ENCODE measurements at places on chromosomes 7 and 10. TPM values are rescaled to one million over a fixed set of nuclear protein-coding genes. Genes with fewer than 3 reads are reported as not detected.

- peak overlapping the region; percentile 50 for H3K27ac ChIP-seq
- H3K36me3 ChIP-seq: no peaks in the 10 kb centered on the region
- peaks cover 61% of the 10 kb centered on the region for H3K27me3 ChIP-seq
These were observed 57.1 kb downstream of the AOC1 start for GRCh38 chr7:150909200-150909995.

DNA sequence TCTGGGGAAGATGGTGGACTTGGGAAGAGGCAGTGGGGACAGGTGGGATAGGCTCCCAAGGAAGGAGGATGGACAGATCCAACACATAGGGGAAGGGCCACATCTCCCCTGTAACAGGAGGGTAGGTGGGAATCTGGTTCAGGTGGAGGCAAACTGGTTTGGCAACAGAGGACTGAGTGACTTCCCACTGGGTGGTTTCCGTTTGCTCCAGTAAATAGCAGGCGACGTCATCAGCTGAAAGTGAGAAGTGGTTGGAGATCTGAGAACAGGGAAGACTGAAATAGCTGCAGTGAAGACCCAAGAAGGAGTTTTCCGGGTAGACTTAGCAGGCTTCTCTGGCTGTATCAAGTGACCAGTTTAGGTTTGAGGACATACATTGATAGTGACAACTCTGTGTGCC, 504.4 kb downstream of the GALNT17 start:
- DNase-seq: no peak
- no peaks in the 10 kb centered on the region for H3K36me3 ChIP-seq
- no peaks in the 10 kb centered on the region for H3K4me1 ChIP-seq
- H3K4me3 ChIP-seq: no peak overlapping the region
- no peak overlapping the region for H3K27ac ChIP-seq

DNA sequence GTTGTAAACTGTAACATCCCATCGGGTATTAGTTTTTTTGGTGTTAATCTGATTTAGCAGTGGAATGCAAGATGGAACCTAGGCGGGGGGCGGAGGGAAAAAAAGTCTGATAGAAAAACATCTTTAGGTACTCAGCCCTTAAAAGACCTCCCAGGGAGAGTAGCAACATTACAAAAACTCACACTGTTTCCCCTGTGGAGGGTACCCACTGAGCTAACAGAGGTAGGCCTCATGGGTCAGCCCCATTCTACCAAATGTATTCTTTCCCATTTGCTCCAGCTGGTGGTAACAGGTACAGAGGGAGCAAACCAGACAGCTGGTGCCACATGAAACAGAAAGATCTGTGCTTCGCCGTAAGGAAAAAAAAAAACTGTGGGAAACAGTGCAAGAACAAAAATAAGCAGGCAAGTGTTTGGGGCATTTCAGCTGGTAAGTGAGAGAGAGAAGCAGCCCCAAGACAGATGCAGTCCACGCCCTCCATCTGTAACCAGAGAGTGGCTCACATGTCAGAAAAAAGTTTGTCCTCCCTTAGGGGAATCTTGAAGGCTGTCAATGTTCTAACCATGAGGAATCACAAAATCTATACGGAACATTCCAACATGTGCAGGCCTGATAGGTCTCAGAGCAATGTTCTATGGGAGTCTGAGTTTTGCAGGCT, 65.3 kb downstream of the HOXA1 start:
- H3K4me1 ChIP-seq: peaks cover 7% of the 10 kb centered on the region
- H3K36me3 ChIP-seq: no peaks in the 10 kb centered on the region
- H3K27ac ChIP-seq: no peak overlapping the region
- H3K27me3 ChIP-seq: no peaks in the 10 kb centered on the region

Gene OR2A12
- total RNA-seq: not detected

Gene ALOX5
- 1.9 TPM for total RNA-seq

GRCh38 chr7:91949221-91950009, 8.8 kb downstream of the AKAP9 start:
- no peak for DNase-seq
- H3K27me3 ChIP-seq: no peaks in the 10 kb centered on the region
- peaks cover 14% of the 10 kb centered on the region for H3K36me3 ChIP-seq
- no peak overlapping the region for H3K27ac ChIP-seq
- H3K4me3 ChIP-seq: no peak overlapping the region

DNA sequence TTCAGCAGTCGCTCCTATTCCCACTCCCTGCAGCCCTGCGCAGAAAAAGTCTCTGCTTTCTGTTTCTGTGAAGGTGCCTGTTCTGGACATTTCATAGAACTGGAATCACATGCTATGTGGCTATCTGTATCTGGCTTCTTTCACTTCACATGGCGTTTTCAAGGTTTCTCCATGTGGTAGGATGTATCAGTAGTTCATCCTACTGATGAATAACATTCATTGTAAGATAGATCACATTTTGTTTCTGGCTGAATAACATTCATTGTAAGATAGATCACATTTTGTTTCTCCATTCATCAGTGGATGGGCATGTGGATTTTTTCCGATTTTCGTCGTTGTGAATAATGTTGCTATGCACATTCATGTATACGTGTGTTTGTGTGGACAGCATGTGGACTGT, 44.5 kb downstream of the HSPA12A start:
- no peak overlapping the region for H3K27ac ChIP-seq
- no peak for DNase-seq
- H3K36me3 ChIP-seq: no peaks in the 10 kb centered on the region
- no peaks in the 10 kb centered on the region for H3K27me3 ChIP-seq
- no peak overlapping the region for H3K4me3 ChIP-seq
- no peaks in the 10 kb centered on the region for H3K4me1 ChIP-seq
